Upper lobe of right lung (tissue), 1 donor: ENCODE measurements at places on chromosomes 16 and 17.

DNA sequence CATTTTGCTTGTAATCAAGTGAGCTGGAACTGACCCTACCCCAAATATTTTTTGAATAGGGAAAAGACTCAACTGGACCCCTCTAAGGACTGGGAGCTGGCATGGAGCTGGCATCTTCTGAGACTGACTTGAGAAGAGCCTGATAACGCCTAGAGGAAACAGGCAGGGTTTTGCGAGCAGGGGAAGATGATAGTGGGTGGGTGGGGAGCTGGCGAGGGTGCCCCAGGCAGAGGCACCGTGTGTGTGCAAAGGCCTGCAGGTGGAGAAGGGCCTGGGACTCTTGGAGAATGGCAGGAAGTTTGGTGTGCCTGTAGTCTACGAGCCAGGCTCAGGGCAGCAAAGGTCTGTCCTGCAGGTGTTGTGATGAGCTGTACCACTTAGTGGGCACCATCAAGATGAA, 4.1 kb downstream of the CRISPLD2 start:
- no peak overlapping the region for H3K4me3 ChIP-seq
- H3K36me3 ChIP-seq = no peaks in the 10 kb centered on the region
- no peak for DNase-seq
- peaks cover 15% of the 10 kb centered on the region for H3K27me3 ChIP-seq

DNA sequence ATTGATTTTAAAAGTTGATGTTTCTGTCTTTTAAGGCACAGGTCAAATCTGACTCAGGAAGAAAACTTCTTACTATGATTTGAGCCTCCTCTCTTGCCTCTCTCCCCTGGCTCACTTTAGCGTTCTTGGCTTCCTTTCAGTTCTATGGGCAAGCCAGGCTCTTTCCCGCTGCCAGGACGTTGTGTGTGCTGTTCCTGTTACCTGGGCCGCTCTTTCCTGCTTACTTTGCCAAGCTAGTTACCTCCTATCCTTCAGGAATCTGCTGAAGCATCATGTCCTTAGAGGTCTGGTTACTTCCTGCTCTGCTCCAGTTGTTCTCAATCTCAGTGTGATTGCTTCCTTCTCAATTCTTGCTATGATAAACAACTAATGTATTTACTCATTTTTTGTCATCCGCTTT, 1108.5 kb upstream of the EEF2KMT start:
- no peaks in the 10 kb centered on the region for H3K36me3 ChIP-seq
- H3K27me3 ChIP-seq = no peaks in the 10 kb centered on the region
- no peaks in the 10 kb centered on the region for H3K4me1 ChIP-seq
- no peak overlapping the region for H3K27ac ChIP-seq
- no peak for DNase-seq

GRCh38 chr16:71303938-71304337, 14.7 kb upstream of the CMTR2 start:
- H3K27me3 ChIP-seq = peaks cover 14% of the 10 kb centered on the region
- H3K36me3 ChIP-seq = no peaks in the 10 kb centered on the region
- H3K4me1 ChIP-seq = no peaks in the 10 kb centered on the region
- H3K27ac ChIP-seq = no peak overlapping the region
- DNase-seq = no peak

- H3K27ac ChIP-seq = peak overlapping the region; percentile 87
- peaks cover 22% of the 10 kb centered on the region for H3K4me1 ChIP-seq
- H3K27me3 ChIP-seq = no peaks in the 10 kb centered on the region
- peak; percentile 78 for DNase-seq
- peak overlapping the region; percentile 92 for H3K4me3 ChIP-seq
These were observed 1.0 kb downstream of the MCRIP1 start for GRCh38 chr17:81831957-81832607.

DNA sequence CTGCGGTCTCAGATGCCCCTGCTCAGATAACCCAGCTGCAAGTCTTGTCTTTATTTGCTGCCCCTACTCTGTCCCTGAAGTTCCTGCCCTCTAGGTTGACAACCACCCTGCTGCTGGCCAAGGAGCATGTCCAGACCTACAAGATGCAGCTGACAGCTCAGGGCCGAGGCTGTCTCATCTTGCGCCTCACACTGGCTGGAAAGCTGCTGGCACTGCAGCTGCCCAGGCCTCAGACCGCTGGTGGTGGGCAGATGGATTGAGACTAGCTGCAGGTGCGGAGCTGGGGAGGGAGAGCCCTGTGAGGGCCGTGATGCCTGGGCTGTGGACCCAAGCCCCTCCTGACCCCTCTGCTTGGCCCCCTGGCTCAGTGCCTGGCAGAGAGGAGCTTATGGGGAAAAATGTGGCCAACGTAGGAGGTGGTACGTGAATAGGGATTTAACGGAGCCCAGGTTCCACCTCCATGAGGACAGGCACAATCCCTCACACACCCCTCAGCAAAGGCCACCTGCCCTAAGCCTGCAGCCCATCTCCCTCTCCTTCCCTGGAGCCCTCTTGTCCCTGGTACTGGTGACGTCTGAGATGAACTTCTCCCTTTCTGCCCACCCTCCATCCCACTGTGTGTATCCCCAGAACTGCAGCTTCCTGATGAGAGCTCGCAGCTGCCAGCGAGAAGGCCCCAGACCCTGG, 8.3 kb upstream of the GALK1 start:
- H3K4me3 ChIP-seq = no peak overlapping the region
- peaks cover 35% of the 10 kb centered on the region for H3K36me3 ChIP-seq
- H3K27me3 ChIP-seq = no peaks in the 10 kb centered on the region
- peak; percentile 65 for DNase-seq
- no peak overlapping the region for H3K27ac ChIP-seq
- peaks cover 20% of the 10 kb centered on the region for H3K4me1 ChIP-seq

GRCh38 chr16:4113358-4114256, 2.6 kb downstream of the ADCY9 start:
- DNase-seq = no peak
- H3K27me3 ChIP-seq = no peaks in the 10 kb centered on the region
- no peak overlapping the region for H3K27ac ChIP-seq
- H3K4me3 ChIP-seq = peak overlapping the region; percentile 76
- peaks cover 52% of the 10 kb centered on the region for H3K4me1 ChIP-seq

DNA sequence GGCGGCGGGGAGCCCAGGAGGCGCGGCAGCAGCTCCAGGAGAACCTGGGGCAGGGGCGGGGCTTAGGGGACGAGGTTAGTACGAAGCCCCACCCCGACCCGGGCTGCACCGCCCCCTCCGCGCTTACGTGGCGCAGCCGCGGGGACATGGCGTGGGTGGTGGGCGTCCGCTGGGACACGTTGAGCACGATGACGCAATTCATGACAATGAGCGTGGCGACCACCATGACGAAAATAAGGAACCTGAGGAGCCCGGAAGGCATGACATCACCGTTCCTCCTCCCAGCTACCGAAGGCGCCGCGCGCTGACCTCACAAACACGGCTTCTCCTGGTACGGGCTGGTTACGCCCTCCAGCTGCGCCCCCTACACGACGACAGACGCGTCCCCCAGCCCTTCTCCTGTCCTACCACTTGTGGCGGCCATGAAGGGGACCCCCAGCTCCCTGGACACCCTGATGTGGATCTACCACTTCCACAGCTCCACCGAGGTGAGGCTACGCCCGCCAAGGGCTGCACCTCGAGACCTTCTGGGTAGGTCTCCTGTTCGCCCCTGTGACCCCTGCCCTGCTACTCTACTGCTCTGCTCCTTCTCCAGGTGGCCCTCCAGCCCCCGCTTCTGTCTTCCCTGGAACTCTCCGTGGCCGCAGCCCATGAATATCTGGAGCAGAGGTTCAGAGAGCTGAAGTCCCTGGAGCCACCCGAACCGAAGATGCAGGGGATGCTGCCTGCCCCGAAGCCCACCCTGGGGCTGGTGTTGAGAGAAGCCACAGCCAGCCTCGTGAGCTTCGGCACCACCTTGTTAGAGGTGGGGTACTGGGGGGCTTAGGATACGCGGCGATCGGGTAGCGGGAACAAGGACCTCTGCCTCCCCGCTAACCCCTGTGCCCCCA, at the start of gene C17orf107:
C17orf107 (plus strand) TSS at position 196 of the 890 bp plus-strand sequence; CDS start at position 423, 227 bp downstream.
- H3K27ac ChIP-seq = no peak within 1 kb of the TSS
- peak; percentile 95 for DNase-seq
- peak within 1 kb of the TSS; percentile 53 for H3K4me3 ChIP-seq

GRCh38 chr17:704111-704864, 10.4 kb downstream of the VPS53 start:
- no peak for DNase-seq
- no peak overlapping the region for H3K4me3 ChIP-seq
- peaks cover 40% of the 10 kb centered on the region for H3K36me3 ChIP-seq
- peaks cover 13% of the 10 kb centered on the region for H3K4me1 ChIP-seq

GRCh38 chr17:19648475-19649273, at the start of gene ALDH3A2:
ALDH3A2 (plus strand) TSS chr17:19648751; CDS start chr17:19648972, 221 bp downstream.
- H3K36me3 ChIP-seq = peaks cover 13% of the 10 kb centered on the region
- no peaks in the 10 kb centered on the region for H3K27me3 ChIP-seq
- peak; percentile 100 for DNase-seq
- H3K4me3 ChIP-seq = peak within 1 kb of the TSS; percentile 74
- peaks cover 33% of the 10 kb centered on the region for H3K4me1 ChIP-seq

DNA sequence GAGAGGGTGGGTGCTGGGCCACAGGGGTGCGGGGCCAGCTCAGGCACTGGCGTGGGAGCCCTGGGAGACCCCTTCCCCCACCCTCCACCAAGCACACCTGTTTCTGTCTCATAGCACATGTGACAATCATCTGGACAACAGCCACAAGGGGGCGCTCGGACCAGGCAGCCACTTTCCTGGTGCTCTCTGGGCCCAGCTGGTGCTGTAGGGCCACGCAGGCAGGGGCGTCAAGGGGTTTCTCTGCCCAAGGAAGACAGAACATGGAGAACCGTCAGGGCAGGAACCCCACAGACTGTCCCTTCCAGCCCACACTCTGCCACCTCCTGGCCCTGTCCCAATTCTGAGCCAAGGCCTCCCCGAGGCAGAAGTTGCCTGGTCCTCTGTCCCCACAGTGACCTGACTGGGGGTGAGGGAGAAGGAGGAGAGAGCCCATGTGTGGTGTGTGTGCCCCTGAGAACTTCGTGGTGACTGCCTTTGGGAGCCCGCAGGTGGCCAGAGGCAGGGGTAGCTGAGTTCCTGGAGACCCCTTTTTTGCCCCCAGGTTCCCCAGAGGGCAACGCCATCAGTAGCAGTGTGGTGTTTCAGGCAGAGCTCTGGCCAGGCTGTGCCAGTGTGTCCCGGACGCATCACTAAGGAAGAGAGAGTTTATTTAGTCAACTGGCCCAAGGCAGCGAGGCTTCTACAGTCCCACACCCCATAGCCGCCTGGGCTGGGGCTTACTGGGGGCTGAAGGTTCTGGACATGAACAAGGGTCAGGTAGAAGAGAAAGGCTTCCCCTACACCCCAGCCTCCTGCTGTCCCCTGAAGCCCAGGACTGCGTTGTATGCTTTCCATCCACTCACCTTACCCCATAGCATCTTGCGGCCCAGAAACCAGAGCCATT, 3.1 kb upstream of the SETD6 start:
- H3K4me3 ChIP-seq = no peak overlapping the region
- peaks cover 4% of the 10 kb centered on the region for H3K36me3 ChIP-seq
- no peak overlapping the region for H3K27ac ChIP-seq
- H3K4me1 ChIP-seq = peaks cover 16% of the 10 kb centered on the region

DNA sequence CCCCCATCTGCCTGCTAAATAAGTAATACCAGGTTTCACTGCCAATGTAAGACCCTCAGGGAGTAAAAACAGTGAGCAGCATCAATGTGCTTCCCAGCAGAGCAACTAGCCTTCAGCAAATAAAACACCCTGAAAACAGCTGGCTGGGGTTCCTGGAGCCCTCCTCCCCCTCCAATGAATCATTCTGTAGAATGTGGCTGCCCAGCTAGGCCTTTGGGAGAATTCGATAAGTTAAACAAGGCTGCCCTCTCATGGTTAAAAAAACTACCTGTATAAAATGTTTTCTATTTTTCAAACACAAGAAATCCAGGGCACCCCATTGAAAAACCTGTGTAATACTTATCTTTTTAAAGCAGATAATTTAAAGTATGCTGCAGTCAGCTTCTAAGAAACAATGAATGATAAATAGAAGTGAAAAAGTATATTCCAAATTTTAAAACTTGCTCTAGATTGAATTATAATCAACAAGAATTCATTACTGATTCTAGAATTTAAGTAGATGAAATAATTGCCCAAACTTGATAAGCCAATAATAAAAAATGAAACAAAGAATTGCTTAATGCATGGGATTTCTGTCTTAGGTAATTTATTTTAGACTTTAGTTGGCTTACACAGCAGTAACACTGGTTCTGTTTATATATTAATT, 9.4 kb upstream of the TOM1L1 start:
- no peak overlapping the region for H3K4me3 ChIP-seq
- no peaks in the 10 kb centered on the region for H3K27me3 ChIP-seq
- H3K27ac ChIP-seq = no peak overlapping the region
- no peak for DNase-seq
- no peaks in the 10 kb centered on the region for H3K36me3 ChIP-seq

GRCh38 chr16:86287664-86288201, 222.6 kb upstream of the FOXF1 start:
- H3K36me3 ChIP-seq = no peaks in the 10 kb centered on the region
- H3K4me3 ChIP-seq = no peak overlapping the region
- no peak for DNase-seq
- H3K27me3 ChIP-seq = peaks cover 49% of the 10 kb centered on the region

GRCh38 chr16:58365623-58366022, 26.6 kb upstream of the GINS3 start:
- DNase-seq = no peak
- H3K27me3 ChIP-seq = no peaks in the 10 kb centered on the region
- no peaks in the 10 kb centered on the region for H3K4me1 ChIP-seq
- H3K27ac ChIP-seq = no peak overlapping the region

GRCh38 chr16:290681-291405, 7.9 kb downstream of the PDIA2 start:
- H3K36me3 ChIP-seq = peaks cover 57% of the 10 kb centered on the region
- no peaks in the 10 kb centered on the region for H3K4me1 ChIP-seq
- DNase-seq = no peak
- no peak overlapping the region for H3K27ac ChIP-seq
- no peaks in the 10 kb centered on the region for H3K27me3 ChIP-seq

- H3K27ac ChIP-seq = no peak overlapping the region
- H3K4me1 ChIP-seq = no peaks in the 10 kb centered on the region
- no peak for DNase-seq
- H3K27me3 ChIP-seq = no peaks in the 10 kb centered on the region
- no peaks in the 10 kb centered on the region for H3K36me3 ChIP-seq
These were observed 28.8 kb downstream of the DYNLRB2 start for GRCh38 chr16:80569440-80570105.

GRCh38 chr17:3796110-3796821, 4.7 kb downstream of the ITGAE start:
- no peak overlapping the region for H3K27ac ChIP-seq
- peaks cover 5% of the 10 kb centered on the region for H3K4me1 ChIP-seq
- H3K27me3 ChIP-seq = no peaks in the 10 kb centered on the region
- H3K4me3 ChIP-seq = no peak overlapping the region
